ENCODE measurements at places on chromosomes 7 and 10.

- DNase-seq = no peak
These were observed 628.6 kb upstream of the POM121L12 start for GRCh38 chr7:52406808-52407207.

- no peak for DNase-seq
These were observed 11.3 kb downstream of the PI4K2A start for GRCh38 chr10:97651773-97652172.

GRCh38 chr10:116029826-116030225 lies 243.2 kb downstream of the GFRA1 start:
- no peak for DNase-seq

DNA sequence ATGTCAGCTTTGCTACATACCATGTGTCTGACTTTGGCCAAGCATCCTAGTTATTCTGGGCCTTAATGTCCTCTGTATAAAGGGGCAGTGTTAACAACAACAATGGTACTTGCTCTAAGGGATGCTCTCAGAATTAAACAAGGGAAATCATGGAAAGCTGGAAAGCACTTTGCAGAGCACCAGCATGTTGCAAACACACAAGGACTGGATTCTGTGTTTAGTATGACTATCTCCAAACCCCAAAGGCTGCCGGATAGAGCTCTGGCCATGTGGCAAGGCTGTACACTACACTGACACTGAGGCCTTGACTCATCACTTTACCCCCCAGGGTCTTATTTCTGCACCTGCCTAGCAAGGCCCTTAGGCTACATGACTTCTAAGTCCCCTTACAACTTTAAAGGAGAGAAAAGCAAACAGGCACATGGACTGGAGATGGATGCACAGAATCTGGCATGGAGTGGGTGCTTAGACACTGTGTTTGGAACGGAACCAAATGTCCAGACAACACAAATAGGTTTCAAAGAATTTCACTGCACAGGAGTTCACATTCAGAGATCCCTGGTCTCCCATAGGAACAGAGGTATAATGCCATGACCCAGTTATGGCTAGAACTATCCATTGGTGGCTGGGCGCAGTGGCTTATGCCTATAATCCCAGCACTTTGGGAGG lies 74.6 kb downstream of the FAM13C start:
- DNase-seq = no peak

- no peak for DNase-seq
These were observed 28.1 kb upstream of the PLXDC2 start for GRCh38 chr10:19788075-19788686.

DNA sequence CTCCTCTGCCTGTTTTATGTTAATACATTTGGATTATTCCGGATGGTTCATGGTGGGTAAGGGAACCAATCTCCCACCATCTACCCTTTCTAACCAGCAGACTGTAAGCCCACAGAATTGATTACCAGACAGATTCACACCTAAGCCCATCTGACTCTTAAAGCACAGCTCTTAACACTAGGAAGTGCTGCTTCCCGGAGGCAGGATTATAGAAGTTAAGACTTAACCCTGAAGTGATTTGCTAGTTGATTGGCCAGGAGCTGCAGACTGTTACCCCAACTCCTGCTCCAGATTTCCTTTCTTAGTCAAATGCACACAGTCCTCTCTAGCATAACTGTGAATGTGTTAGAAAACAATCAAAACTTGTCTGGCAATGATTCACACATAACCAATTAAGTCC lies 221.7 kb downstream of the CDK14 start:
- DNase-seq = no peak

DNA sequence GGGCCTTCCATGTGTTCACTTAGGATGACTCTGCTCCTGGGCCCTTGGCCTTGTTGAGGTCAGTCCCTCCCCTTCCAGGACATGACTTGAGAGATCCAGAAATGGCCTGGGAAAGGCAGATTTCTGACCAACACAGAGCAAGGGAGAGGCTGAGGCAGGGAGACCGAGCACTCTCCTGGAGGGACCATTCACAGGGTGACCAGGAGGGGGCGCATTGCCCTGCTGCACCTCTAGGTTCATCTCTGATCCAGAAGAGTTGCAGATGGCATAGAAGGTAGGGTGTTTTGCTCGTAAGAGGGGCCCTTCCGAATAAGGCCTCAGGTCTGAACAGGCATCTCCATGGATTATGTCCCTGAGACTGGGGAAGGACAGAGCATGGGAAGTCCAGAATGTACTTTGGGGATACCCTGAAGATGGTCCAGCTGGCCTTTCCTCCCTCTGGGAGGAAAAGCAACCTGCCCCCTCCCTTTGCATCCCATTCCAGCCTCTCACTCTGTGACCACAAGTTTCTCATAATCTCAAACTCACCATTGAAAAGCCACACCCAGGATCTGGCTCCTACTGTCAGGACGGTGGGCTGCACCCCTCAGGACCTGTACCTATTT lies 6.6 kb downstream of the DMBT1 start:
- DNase-seq = peak; percentile 56

- no peak for DNase-seq
These were observed 22.8 kb upstream of the CRHR2 start for GRCh38 chr7:30705008-30705407.

DNA sequence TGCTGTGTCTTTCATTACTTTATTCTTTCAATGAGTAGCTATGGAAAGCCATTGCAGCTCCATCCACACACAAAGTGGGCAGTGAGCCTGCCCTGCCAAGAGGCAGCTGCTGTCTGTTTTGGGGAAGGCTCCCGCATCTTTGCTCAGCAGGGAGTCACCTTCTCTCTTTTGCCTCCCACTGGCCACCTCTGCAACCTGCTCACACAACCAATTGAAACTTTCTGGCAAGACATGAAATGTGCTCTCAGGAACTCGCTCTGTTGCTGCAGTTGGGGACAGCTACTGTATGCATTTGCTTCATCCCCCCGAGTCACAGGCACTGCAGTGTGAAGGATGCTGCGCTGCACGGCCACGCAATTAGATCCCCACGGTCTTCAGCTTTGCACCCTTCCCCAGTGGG lies 244.8 kb upstream of the NFE2L3 start:
- DNase-seq = no peak

DNA sequence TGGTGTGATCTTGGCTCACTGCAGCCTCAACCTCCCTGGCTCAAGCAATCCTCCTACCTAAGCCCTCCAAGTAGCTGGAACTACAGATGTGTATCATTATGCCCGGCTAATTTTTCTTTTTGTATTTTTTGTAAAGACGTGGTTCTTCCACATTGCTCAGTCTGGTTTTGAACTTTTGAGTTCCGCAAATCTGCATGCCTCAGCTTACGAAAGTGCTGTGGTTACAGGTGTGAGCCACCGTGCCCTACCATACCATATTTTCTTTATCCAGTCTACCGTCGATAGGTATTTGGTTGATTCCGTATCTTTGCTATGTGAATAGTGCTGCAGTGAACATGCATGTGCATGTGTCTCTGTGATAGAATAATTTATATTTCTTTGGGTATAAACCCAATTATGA lies 6.5 kb downstream of the ZNF107 start:
- no peak for DNase-seq
